ENCODE measurements at places on chromosomes 3 and 15.

DNA sequence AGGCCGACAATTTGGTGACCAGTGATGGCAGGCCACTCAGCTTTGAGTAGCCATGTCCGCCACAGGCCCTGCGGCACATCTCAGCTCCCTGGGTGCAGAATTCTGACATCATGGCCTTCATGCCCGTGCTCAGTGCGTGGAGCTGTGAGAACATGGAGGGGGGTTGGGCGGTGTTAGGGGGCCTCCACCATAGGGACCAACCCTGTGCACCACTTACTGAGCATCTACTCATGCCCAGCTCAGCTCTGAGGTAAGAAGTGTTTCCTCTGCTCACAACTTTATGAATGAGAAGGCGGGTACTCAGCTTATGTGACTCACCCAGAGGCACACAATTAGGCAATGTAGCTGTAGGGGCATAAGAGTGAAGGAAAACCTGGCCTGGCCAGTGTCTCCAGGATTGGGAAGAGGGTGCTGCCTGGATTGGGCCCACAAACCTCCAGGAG is 10.5 kb downstream of the ACOX2 start:
- DNase-seq: peak; percentile 35

- peak; percentile 14 for DNase-seq
Observed at GRCh38 chr3:33883538-33883950, 85.1 kb downstream of the PDCD6IP start.

DNA sequence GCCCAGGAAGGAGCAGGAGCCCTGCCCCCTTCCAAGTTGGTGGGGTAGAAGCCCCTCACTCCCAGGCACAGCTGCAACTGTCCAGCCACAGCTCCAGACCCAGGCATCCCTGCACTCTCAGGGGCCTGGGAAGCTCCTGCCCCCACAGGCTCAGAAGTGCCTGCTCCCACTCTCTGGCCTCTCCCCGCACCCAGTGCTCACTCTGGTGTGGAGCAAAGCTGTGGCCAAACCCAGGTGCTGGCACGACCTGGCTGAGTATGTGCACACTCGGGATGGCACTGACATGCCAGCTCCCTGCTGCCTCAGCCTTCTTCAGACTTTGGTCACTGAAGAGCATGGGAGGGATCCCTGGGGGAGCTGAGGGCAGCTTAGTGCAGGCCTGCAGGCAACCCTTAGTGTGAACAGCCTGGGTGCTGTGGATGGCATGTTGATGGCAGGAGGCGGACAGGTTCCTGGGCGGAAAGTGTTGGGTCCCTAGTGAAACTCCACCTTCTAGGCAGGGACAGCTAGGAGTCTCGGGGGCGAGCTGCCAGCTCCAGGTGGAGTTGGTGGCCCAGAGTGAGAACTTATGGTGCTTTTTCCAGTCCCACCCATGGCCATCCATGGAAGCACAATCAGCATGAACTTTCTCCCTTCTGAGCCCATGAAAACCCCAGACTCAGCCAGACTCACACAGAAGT is 489.2 kb upstream of the ROBO2 start:
- DNase-seq: no peak

- DNase-seq: no peak
Observed at GRCh38 chr15:87716422-87716821, 540.1 kb downstream of the NTRK3 start.

GRCh38 chr3:32646761-32647160 is 38.2 kb upstream of the CNOT10 start:
- DNase-seq: no peak

DNA sequence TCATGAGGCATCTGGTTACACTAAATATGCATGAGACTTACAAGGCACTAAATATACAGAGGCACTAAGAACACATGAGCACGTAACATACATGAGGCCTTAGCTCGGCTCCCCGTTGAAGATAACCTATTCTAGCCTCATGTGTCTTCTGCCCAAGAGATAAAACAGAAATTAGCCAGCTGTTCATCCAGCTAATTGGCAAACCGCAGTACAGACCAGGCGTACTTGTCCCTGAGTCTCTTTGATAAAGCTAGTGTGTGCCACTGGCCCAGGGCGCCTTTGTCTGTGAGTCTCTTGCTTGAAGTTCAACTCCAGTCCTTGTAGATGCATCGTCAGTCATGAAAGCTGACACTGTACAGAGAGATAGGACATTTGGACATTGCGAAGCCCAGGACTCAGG is 121.9 kb upstream of the SPATA12 start:
- DNase-seq: no peak

DNA sequence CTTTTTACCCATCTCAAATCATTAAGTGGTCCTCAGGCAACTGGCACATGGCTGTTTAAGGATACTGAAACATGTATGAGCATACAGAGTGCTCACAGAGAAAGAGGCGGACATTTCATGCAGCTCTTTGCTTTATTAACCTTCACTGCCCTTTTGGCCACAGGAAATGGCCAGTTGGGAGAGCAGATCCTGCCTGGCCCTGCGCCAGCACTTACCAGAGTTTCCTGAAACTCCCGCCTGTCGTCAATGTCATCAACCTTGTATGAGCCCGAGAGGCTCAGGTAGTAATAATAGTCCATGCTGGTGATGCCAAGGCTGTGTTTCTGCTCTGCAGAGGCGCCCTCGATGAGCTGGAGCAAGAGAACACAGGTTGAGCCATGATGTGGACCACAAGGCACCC is 17.8 kb downstream of the LDHAL6B start:
- no peak for DNase-seq

DNA sequence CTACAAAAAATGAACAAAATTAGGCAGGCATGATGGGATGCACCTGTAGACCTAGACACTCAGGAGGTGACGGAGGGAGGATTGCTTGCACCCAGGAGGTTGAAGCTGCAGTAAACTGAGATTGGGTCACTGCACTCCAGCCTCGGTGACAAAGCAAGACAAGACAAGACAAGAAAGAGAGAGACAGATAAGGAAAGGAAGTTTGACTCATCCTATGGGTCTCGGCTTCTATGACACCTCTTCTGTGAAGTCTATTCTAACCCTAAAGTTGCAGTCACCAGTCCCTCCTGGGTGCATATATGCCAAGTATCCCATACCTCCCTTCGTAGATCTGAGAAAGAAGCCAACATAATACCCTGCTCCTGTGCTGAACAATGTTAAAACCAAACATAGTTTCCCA is 7.9 kb upstream of the ZMAT3 start:
- no peak for DNase-seq

- no peak for DNase-seq
Observed at GRCh38 chr3:22349215-22349851, 598.3 kb upstream of the ZNF385D start.

DNA sequence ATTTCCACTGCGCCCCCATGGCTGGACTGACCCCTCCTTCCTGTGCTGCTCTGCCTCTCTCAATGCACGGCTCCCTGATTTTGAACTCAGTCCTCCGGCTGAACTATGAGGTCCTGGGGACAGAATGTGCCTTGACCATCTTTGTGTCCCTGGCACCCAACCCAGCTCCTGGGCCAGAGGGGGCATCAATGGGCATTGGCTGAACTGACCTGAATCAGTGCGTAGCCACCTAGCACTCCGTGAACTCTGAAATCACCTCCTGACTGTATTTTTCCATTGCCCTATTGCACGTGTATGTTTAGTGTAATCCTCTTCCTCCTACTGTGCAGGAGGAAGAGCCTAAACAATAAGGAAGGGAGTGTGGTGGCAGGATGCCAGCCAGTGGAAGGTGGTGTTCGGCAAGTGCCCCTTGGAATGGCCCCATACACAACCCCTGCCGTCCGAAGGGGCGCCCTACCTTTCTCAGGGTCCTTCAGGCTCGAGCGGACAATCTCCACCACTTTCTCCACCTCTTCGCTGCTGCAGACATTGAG is 33.5 kb downstream of the BDH1 start:
- DNase-seq: no peak

GRCh38 chr15:64747578-64747977 is 27.8 kb downstream of the RBPMS2 start:
- DNase-seq: no peak

DNA sequence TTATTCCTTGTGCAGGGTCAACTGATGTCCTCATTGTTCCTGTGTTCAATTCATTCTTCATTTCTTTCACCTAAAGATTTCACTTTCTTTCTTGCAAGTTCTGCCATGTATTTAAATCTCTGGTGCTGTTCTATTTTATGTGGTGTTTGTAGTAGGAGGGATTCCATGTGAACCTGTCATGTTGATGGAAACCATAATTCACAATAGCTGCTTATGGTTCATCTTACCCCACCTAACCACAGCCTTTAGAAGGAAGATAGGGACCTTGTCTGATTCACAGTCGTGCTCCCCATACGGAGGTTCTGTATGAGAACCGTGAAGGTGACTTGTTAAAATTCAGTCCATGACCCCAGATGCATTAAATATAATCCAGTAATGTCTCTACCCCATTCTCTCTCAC is 21.9 kb downstream of the SLCO2A1 start:
- no peak for DNase-seq

DNA sequence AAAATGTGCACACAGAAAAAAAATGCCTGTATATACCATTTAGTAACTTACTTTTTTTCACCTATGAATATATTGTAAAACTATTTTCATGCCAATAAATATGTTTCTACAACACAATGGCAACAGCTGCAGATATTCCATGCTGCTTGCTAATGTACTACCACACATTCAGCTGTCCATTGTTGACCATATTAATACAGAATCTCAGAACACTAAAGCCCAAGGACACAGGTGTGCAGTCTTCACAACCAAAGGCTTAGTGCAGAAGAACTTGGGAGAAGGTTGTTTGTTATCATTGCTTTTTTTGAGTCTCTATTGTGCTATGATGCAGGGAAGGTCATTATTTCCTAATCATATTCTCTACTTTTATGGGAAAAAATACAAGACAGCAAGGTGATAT is 79.6 kb downstream of the DIPK2A start:
- DNase-seq: no peak

GRCh38 chr3:57500506-57500905 is 43.6 kb downstream of the DNAH12 start:
- no peak for DNase-seq

DNA sequence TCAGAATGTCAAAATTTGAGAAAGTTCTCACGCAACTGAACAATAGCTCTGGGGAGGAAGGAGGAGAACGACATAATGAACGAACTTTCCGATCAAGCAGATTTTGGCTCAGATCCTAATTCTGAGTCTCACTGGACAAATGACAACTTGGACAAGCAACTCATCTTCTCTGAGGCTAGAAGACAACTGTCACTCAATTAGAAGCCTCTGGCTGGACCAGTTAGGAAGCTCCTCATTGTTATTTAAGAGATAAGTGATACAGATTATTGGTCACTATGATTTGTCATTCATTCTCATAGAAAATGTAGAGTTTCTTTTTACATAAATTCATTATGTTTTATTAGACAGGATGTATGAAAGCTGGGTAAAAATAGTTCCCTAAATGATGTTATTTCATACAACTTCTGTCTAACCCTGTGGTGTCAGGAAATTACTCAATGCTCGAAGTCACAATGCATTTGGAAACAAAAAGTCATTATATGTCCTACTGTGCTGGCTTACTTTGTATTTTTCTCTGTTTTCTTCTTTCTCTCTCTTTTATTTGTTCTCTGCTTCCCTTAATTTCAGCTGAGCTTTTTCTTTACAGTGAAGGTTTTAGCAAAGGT is 11.0 kb upstream of the C3orf49 start:
- no peak for DNase-seq

GRCh38 chr3:194941956-194942511 is 256.4 kb downstream of the FAM43A start:
- DNase-seq: no peak

- no peak for DNase-seq
Observed at GRCh38 chr3:46086083-46086437, 58.8 kb upstream of the XCR1 start.

- no peak for DNase-seq
Observed at GRCh38 chr3:150286390-150287147, 121.5 kb upstream of the TSC22D2 start.

DNA sequence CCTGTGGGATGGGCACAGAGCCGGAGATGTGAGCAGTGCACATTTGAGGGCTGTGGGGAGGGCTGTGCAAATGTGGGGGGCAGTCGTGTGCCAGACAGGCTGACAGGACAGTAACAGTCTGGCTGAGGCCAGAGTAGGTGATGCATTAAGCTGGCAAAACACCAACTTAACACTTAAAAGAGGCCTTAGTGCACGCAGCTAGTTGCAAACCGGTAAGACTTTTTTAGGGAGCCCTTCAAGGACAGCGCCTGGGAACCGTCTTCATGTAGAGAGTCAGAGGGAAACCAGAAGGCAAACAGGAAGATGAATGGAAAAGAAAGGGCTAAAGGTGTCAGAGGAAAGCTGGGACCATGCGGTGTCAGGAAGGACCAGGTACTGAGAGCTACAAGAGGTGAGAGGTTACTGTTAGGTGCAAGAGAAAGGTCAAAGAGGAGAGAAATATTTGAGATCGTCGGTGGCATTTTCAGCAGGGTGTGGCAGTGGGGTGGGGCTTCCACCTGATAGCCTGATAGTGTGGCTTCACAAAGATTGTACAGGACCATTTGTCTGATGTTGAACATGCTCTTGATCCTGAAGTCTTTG is 30.0 kb upstream of the CHD2 start:
- no peak for DNase-seq

DNA sequence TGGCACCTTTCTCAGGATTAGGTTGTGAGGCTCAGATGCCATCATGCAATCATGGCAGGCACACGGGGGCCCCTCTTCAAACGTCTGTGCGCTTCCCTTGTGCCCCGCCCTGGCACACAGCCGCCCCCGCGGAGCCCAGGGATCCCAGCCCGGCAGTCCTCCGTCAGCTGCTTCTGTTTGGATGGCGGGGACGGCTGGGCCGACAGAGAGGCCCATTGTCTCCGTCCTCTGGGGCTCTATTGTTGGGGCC is 849 bp upstream of the HDAC11 start:
- peak; percentile 24 for DNase-seq

DNA sequence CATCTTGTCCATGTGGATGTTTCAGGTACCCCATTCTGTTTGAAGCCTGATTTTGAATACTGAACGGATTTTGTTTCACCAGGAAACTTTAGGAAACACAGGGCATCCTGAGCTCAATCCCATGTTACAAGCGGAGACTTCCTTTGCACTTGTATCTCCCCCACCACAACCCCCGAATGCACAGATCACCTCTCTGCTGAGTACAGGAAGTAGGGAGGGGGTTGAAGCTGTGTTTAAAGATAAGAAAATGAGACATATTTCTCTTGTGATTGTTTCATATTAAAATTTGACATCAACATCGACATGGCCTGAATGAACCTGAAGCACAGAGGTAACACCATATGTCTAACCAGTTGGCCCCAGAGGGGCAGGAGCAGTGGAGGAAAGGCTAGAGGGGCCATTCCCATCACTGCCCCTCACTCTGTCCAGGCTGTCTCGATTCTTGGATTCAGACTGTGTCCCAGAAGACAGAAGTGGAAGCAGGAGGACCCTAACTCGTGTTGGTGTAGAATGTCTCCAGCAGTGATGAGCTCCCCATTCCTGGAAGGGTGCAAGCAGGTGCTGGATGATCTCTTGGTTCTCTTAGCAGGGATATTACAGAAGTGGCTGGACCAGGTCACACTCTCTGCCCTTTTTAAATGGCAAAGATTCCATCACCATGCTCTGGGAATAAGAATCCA is 59.6 kb upstream of the IQSEC1 start:
- no peak for DNase-seq
